ENCODE measurements at places on chromosomes 5 and 9.

DNA sequence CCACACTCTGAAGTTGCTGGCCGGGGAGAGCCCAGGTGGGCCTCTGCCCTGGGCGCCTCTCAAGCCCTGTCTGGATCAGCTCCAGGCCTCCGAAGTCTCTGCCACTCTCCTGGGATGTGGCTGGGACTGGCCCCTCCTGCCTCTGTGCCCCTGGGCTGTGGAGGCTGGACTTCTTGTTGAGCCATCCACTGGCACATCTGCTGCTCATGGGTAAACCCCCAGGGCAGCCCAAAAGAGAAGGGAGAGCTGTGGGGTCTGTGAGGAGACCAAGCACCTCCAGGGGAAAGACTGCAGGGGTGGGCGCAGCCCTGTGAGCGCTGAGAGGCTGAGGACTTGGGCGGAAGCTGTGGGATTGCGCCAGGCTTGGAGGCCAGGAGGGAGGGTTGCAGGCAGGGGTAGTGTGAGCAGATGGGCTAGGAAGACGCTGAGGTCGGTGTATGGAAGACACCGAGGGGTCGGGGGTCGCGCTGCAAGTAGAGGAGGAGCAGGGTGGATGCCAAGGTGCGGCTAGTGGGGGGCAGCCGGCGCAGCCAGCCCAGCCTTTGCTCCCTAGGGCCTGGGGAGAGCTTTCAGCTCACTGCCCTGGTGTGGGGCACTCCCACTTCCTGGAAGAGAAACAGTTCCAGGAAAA is 118.1 kb downstream of the WNK2 start:
- DNase-seq: no peak

DNA sequence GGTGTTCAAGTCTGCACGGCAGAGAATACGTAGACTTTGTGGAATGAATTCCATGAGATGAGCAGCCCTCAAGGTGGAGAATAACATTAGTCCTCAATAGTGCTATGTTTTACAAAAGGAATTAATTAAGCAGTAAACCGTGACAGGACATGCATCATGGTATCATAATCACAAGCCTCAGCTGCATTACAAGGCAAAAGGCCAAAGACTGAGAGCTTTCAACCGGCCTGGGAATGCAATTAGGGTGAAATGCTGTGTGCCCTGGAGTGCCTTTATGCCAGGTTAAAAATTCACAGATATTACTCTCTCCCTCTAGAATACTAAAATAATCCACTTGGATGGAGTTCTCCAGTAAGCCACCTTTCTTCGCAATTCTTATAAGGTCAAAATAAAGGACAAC is 270.6 kb downstream of the MLLT3 start:
- DNase-seq: no peak

- DNase-seq: no peak
Measured at GRCh38 chr9:134526584-134527477, 114.8 kb upstream of the COL5A1 start.

GRCh38 chr9:37430841-37431597 is 8.5 kb downstream of the GRHPR start:
- DNase-seq: no peak

- no peak for DNase-seq
Measured at GRCh38 chr5:89769975-89770374, 639.6 kb downstream of the CETN3 start.

GRCh38 chr5:104186100-104186499 is 623.5 kb upstream of the NUDT12 start:
- DNase-seq: peak; percentile 44

- no peak for DNase-seq
Measured at GRCh38 chr5:17400724-17401469, 97.1 kb upstream of the TAF11L2 start.

Measured in NAMALWA (cell line).